ENCODE measurements at places on chromosomes 1 and 21.

DNA sequence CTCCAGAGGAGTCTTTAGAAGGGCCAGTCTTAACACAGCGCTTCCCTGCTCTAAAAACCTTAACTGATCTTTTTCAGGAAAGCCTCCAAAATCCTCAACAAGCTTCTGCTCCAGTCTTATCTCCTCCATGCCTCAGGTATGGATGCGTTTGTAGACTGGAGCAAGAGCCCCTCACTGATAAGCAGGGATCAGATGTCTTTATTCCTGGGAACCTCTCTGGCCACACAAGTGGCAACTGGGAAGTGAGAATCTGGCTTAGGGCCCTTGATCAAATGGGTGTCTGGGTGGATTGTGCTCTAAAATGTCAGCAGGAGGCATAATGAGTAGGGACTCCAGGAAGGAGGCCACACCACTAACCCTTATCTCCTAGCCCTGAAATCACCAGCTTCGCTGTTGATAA lies 1.4 kb downstream of the ZBTB8A start:
- no peak for DNase-seq

DNA sequence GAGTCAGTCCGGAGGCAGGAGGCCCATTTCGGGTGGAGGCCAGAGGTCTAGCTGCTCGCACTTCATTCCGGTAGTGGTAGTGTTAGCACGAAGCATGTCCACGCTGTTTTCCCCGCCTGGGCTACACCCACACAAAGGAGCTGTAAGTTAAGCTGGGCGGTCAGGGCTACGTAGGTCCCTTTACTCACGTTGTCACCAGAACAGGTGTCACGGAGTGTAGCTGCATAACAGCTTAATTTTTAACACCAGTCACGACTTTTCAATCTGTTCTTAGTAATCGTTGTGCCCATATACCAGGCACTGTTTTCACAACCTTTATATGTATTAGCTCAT lies 15.6 kb downstream of the HLX start:
- no peak for DNase-seq

- DNase-seq = no peak
Observed at GRCh38 chr1:218537122-218537913, 192.2 kb downstream of the TGFB2 start.

GRCh38 chr1:50570066-50570468 lies 146.8 kb upstream of the DMRTA2 start:
- no peak for DNase-seq

GRCh38 chr1:228005511-228006033 lies 1.2 kb upstream of the WNT3A start:
- no peak for DNase-seq

- no peak for DNase-seq
Observed at GRCh38 chr1:151891512-151891911, 17.8 kb downstream of the THEM4 start.

DNA sequence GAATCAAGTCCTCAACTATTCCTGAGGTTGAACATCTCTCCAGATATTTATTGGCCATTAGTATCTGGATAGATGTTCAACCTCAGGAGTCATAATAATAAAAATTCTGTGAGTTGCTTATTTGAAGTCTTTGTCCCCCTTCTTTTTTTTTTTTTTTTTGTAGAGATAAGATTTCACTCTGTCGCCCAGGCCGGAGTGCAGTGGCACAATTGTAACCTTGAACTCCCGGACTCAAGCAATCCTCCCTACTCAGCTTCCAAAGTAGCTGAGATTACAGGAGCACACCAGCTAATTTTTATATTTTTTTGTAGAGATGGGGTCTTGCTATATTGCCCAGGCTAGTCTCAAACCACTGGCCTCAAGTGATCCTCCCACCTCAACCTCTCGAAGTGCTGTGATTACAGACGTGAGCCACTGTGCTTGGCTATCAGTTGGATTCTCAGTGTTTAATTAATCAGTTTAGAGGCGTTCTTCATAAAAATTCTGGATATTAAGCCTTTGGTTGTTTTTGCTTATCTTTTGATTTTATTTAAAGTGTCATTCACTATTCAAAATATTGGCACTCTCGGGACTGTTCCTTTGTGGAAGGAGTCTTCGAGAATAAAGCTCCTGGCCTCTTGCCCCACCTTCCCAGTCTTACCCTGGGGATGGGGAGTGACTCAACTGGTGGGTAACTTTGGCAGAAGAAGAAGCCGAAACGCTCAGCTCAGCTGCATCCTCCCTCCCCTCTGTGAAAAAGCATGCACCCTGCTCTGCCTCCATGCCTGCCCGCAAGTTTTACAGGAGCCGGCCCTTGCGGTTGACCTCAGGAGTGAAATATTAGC lies 11.2 kb upstream of the HYI start:
- no peak for DNase-seq

DNA sequence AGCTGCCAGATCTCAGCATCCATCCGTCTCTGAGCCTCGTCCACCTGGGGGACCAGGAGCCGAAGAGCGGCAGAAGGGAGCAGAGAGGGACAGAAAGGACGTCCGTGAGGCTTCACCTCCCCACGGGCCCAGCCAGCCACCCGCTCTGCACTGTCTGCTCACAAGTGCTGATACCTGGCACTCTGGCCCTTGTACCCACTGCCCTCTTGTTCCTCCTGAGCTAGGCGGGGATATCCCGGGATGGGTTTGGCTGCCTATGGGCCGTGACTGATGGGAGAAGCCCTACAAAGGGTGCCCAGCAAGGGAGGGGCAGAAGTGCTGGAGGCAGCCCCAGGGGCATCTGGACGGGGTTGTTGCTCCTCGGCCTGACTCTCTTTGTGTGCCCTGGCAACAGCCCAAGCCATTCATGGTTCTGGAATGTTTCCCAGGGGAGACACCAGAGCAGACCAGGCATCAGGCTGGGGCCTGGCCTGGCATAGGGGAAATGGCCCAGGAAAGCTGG lies 57.6 kb downstream of the LDLRAD2 start:
- peak; percentile 77 for DNase-seq

DNA sequence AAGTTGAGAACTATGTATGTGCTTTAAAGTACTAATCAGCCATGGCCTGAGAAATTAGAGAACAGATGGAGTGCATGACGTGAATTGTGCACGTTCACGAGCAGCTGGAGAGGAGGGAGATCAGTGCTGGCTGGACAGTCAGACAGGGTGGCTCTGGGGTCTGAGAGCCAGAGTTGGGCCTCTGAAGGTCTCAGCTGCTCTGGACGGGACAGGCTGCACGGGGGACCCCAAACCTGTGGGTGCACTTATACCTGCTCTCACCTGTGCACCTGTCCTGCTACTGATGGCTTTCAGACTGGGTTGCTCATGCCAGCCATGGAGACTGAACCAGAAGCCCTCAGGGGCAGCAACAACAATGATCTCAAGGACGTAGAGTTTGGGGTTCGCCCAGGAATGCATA lies 43.5 kb downstream of the UMODL1 start:
- DNase-seq = no peak

DNA sequence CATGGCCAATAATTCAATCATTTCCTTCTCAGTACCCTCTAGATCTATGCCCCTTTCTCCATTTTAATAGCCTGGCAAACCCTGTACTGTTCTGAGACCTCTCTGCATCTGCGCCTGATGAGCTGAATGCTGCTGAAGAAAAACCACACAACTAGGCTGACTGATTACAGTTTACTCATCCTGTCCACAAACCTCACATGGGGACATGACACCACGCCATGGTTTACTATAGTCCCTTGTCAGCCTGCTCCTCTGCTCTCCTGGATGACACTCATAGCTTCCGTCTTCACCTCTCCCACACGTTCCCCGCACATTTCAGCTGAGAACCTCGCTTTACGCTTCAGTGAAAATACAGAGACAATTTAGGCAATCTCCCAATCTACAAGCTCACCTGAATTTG lies 59.7 kb downstream of the DESI2 start:
- no peak for DNase-seq

GRCh38 chr1:5623399-5623798 lies 368.8 kb downstream of the NPHP4 start:
- no peak for DNase-seq

GRCh38 chr1:216722821-216723220 lies 408 bp downstream of the ESRRG start:
- no peak for DNase-seq

GRCh38 chr1:12215118-12215961 lies 14.5 kb upstream of the VPS13D start:
- no peak for DNase-seq

DNA sequence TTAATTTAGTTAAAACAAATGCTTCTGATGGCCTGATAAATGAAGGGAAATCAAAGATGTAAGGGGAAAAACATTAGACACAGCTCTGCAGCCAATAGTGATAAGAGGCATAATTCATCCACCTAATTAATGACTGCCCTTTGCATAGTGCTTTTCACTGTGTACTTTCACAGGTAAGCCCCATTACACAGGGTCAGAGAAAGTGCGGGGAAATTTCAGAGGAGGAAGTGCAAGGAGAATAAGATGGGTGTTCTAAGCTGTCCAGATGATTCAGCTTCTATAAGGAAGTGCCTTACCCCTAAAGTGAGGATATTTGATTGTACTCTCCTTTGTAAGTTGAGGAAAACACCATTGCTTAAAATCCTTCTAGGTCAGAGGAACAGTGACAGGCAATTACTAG lies 88.0 kb downstream of the NR5A2 start:
- no peak for DNase-seq

GRCh38 chr1:91555821-91556531 lies 55.3 kb downstream of the CDC7 start:
- DNase-seq = no peak

DNA sequence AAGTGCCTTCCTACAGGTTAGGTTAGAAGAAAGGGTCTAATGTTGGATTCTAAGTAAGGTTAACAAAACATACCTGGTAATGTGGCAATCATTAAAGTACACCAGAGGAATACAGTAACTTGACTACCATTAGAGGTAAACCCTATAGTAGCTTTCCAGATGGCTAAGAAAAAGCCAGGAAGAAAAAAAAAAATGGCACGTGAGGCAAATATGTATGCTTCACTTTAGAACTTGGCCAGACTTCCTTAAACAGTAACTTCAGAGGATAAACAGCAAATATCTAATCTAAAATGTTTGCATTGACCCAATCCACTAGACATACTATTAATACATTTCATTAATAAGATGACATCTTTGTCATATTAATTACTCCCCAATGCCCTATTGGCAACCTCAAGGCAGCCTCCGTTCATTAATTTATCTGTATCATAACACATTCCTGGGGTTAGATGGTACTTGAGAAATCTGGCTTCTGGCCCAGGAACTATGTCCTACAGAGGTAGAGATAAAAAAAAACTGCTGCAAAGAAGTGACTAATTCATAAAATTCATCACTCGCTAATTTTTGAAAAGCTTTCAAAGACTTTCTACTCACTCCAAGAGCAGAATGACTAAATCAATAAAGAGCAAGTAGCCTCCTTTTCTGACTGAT lies 5.8 kb downstream of the DCAF8 start:
- no peak for DNase-seq

GRCh38 chr21:27565364-27565763 lies 598.5 kb upstream of the ADAMTS5 start:
- no peak for DNase-seq

- no peak for DNase-seq
Observed at GRCh38 chr21:31872452-31873274, at the start of gene HUNK. Gene HUNK (plus strand): TSS chr21:31873020. CDS start chr21:31873675, 655 bp downstream.

DNA sequence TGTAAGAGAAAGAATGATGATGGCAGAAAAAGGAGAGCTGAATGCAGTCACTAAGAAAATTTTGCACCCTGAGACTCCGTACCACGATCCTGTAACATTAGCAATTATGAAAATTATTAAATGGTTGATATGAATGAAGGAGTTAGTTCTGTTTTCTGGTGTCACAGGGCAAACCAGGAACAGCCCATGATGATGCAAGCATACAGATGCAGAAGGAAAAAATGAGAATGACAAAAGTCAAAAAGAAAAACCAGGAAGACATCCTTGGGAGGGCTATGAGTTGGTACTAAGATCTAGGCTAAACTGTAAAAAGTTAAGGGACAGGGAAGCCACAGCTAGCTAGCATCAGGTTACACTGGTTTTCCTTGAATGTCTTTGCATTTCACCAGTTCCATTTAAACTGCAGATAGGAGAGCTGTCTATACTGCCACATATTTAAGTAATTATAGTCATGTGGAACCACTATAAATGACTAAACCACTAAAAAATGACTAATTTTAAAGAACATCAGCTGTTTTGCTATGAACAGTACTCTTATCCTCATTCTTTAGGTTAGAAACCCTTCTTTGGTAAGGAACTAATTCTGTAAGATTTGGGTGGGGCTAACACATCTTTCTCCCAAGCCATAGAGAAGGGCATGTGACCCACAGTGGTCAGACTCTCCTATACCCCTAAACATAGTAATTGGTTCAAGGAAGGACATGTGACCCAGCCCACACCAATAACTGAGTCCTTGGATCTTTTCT lies 11.4 kb downstream of the DOCK7 start:
- DNase-seq = no peak

GRCh38 chr1:200152336-200152735 lies 124.8 kb downstream of the NR5A2 start:
- no peak for DNase-seq

DNA sequence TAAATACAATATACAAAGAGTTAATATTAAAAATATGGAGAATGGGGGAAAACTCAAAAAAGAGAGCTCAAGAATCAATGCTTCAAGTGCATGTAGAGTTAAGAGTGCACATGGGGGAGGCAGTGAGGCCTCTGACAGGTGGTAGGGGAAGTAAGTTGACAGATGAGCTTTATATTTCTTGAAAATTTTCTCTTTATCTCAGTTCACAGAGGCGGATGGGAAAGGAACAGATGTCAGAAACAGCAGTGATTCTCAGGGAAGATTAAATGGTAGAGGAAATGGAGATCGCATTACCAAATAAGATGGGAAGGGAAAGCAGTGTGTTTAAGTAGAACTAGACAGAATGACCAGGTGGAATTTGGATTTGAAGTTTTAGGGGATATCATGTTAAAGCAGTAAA lies 200.1 kb upstream of the C1orf105 start:
- DNase-seq = no peak

GRCh38 chr1:214002060-214002459 lies 14.3 kb downstream of the PROX1 start:
- no peak for DNase-seq

- no peak for DNase-seq
Observed at GRCh38 chr1:56450004-56450666, 129.2 kb downstream of the PLPP3 start.

- no peak for DNase-seq
Observed at GRCh38 chr21:44383216-44383615, 29.8 kb downstream of the TRPM2 start.

- DNase-seq = peak; percentile 16
Observed at GRCh38 chr1:209434066-209434465, 149.4 kb upstream of the CAMK1G start.

DNA sequence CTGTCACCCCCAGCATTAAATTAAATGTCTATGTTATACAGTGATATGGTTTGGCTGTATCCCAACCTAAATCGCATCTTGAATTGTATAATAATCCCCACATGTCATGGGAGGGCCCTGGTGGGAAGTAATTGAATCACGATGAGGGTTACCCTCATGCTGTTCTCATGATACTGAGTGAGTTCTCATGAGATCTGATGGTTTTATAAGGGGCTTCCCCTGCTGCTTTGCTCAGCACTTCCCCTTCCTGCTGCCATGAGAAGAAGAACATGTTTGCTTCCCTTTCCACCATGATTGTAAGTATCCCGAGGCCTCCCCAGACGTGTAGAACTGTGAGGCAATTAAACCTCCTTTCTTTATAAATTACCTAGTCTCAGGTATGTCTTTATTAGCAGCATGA lies 445.7 kb downstream of the MRPL39 start:
- DNase-seq = no peak

- no peak for DNase-seq
Observed at GRCh38 chr1:110736900-110737605, 62.3 kb upstream of the KCNA3 start.
